ENCODE measurements at places on chromosomes 7 and 10.
A peak's percentile ranks its signal among the peaks of the same experiment; 100 is the strongest.

DNA sequence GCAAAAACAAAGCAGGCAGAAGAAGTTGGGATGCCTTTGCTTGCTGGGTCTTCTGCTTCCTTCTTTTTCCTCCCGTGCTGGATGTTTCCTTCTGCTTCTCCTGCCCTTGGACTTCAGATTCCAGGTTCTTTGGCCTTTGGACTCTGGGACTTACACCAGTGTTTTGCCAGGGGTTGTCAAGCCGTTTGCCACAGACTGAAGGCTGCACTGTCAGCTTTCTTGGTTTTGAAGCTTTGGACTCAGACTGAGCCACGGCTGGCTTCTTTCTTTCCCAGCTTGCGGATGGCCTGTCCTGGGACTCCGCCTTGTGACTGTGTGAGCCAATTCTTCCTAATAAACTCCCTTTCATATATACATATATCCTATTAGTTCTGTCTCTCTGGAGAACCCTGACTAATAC, 11.3 kb upstream of the LCOR start:
- no peak for DNase-seq

DNA sequence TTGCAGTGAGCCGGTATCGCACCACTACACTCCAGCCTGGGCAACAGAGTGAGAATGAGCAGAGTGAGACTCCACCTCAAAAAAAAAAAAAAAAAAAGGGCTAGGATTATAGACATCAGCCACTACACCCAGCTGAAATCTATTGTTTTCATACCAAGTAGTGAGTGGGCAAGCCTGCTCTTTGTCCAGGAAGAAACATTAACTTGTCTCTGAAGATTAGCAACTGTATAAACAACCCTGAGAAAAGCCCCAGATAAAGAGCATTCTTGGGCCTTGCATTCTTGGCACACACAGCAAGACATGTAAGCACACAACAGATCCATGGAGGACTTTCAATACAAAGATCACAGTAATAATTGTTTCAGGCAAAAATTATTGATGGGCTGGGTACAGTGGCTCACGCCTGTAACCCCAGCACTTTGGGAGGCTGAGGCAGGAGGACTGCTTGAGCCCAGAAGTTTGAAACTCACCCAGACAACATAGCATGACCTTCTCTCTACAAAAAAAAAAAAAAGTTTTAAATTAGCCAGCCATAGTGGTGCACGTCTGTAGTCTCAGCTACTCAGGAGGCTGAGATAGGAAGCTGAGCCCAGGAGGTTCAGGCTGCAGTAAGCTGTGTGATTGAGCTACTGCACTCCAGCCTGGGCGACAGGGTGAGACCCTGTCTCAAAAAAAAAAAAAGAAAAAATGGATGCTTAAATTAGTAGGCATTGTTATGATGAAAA, 4.4 kb downstream of the PSPH start:
- DNase-seq: no peak

- no peak for DNase-seq
Measured at GRCh38 chr7:15848901-15849300, 162.4 kb upstream of the MEOX2 start.

GRCh38 chr7:84684836-84685480, 490.4 kb upstream of the SEMA3A start:
- DNase-seq: no peak

GRCh38 chr7:139358541-139359365, 941 bp upstream of the LUC7L2 start:
- peak; percentile 41 for DNase-seq

GRCh38 chr10:23818484-23818883, 379.6 kb downstream of the OTUD1 start:
- no peak for DNase-seq

DNA sequence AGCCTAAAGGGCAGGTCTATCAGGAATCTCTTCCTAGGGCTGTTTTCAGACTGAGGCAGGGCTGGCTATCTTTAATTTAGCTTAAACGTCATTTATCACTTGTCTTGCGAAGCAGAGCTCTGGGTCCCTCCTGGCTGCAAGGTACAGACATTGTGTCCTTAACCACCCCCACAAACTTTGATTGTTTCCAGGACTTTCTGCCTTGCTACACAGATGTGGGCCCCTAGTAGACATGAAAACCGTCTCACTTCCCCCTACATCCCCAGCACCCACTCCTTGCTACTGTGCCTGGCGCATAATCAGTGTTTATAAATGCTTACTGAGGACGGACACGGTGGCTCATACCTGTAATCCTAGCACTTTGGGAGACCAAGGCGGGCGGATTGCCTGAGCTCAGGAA, 54.5 kb downstream of the PIP4K2A start:
- DNase-seq: no peak

DNA sequence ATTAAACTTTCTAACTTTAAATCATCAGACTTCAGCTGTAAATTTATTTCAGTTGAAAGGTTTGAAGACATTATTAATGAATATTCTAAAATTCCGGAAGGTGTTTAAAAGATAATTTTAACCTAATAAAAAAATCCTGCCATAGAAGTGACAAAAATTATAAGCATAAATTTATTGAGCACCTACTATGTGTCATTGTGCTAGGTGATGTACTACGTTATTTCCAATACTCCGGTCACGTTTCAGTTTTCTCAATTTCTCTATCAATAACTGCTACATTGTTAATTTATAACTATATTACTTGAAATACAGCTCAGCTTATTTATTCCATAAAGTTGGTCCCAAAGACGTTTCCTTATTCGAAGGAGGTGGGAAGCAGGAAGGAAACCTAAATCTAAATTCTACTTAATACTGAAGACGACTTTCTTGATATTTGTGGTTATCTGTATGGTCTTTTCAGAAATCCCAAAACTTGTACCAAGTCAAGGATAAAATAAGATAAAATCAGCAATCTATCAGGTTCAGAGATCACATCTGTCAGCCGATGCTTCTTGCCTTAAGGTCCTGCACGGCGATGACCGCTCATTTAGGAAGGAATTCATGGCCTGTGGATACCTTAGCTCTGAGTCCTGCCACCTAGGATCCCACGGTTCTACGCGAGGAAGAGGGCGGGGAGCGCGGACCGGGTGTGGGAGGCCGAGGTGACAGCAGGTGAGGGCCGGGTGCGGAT, 1.2 kb upstream of the ZEB1 start:
- DNase-seq: no peak

GRCh38 chr10:121835376-121835775, 92.5 kb downstream of the ATE1 start:
- no peak for DNase-seq

- no peak for DNase-seq
Measured at GRCh38 chr7:135966341-135967043, 10.7 kb downstream of the MTPN start.

GRCh38 chr10:77533146-77533886, 104.3 kb downstream of the KCNMA1 start:
- DNase-seq: no peak

DNA sequence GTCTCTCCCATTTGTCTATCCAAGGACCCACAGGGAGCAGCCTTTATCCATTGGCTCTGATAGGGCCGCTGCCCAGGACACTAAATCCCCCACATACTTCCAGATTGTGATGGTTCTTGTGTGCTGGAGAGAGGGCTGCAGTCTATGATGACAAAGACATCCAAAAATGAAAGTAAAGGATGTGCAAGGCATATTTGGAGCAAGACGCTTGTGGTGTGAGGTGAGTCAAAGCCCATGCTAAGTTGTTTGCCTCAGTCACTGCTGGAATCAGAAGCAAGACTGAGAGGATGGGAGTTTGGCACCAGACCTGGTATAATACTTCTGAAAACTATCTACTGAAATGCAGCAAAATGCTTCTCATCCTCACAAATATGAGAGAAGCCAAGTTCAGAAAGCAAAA, 22.7 kb downstream of the ZNF22 start:
- DNase-seq: no peak

GRCh38 chr7:114720725-114721124, 201.2 kb upstream of the MDFIC start:
- DNase-seq: no peak

DNA sequence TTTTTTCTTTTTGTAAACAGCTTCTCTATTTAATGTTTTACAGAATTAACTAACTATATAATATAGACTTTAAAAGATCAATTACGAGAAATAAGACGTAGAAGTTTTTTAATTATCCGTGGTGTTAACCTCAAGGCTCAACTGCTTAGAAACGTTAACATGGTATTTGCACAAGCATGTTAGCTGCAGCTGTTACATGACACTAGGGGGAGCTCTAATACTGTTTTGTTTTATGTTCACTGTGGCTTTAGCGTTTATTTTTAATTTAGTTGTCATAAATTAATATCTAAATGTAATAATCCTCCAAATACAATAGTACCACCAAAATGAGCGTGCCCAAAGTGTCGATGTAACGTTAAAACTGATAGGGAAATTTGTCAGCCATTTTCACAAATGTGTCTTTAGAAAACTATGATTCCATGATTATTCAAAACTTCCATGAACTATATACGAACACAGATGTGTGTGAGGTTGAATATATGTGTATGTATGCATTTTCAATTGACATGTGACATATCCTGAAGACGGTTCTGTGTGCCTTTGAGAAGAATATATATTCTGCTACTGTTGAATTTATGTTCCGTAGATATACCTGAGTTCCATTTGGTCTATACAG, 828.8 kb upstream of the MBL2 start:
- peak; percentile 15 for DNase-seq

GRCh38 chr10:114825513-114826253, 4.1 kb downstream of the FHIP2A start:
- no peak for DNase-seq

DNA sequence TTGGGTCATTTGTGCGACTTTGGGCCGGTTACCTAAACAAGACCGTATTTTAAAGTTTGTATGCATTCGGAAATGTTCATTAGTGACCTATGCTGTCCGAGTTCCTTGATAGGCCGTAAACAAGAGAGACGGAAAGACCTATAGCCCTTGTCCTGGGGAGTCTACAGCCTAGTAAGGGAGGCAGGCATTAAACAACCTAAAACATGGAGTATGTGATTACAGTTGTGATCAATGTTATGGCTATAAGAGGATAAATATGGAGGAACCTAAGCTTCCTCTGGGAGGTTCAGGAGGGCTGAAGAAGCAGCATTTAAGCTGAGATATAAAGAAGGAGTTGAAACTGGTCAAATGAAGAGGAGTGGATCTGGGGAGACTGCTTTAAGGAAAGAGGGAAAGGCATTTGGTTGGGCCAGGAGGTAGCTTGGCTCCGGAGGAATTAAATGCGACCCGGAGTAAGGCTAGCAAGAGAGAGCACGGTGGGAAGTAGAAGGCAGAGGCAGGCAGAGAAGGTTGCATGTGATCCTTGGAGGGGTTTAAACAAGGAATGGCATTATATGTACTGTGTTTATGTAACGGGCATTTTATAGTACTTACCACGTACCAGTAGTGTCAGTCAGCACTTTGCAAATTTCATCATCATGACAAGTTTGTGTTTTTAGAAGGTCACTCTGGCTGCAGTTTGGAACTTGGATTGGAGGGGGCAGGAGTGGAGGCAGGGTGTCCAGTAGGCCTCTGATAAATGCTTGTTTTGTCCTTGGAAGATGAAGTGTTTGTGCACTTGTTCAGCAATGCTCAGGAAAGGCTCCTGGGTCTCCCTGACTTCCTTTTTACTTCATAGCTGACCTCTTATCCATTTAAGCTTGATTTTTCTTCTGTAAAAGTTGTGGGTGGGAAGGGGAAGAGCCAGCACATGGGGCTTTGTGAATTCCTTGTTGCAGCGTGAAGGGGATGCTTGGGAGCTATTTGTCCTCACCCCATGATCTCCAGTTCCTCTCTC, 1.0 kb upstream of the AVPI1 start:
- DNase-seq: no peak

Data from hematopoietic multipotent progenitor cell treated with erythropoietin and hydrocortisone succinate and interleukin-3 and kit ligand, for 15 days (in vitro differentiated cells).